NCI-H2029 treated with DMSO at 0.1 percent for 48 hours (cell line): ENCODE measurements at places on chromosomes 11 and 22.

GRCh38 chr11:131932584-131933325, 562.3 kb downstream of the NTM start:
- no peak for DNase-seq

- DNase-seq, result peak; percentile 37
These were observed 103.4 kb upstream of the ASPHD2 start for GRCh38 chr22:26325641-26326040.

- DNase-seq, result no peak
These were observed 97.9 kb downstream of the WNT7B start for GRCh38 chr22:45878901-45879551.

- no peak for DNase-seq
These were observed 9.9 kb upstream of the OR8D2 start for GRCh38 chr11:124329787-124330478.

DNA sequence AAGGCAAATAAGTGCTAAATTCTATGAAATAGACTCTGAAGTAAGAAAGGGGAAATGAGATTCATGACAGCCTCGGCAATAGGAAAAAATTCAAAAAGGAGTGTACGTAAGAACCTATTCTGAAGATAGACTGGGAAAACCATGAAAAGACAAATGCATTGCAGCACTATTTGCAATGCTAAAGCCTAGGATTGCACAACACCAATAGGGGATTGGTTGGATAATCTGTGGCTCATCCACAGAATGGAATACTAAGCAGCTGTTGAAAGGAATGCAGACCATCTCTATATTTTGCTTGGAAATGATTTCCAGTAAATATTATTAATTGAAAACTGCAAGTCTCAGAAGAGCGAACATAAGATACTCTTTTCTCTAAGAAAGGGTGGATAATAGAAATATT, 91.7 kb upstream of the CLMP start:
- DNase-seq, result no peak

- no peak for DNase-seq
These were observed 7.4 kb upstream of the ZBTB16 start for GRCh38 chr11:114052160-114052559.

DNA sequence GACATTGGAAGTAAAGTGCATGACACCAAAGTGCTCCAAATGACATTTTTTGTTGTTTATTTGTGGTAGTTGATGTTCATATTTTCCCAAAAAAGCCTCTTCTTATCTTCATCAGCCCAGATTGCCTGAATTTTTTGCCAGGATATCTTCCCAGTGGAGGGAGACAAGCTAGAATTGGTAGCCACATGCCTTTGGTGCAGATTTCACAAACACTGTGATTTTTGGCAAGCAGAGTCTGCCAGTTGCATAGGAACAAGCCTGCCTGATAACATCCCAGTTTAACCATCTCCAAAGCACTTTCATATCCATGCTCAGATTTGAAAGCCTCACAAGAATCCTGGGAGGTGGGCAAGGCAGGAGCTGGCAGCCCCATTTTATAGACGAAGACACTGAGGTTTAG, 102.3 kb upstream of the SYT13 start:
- no peak for DNase-seq

DNA sequence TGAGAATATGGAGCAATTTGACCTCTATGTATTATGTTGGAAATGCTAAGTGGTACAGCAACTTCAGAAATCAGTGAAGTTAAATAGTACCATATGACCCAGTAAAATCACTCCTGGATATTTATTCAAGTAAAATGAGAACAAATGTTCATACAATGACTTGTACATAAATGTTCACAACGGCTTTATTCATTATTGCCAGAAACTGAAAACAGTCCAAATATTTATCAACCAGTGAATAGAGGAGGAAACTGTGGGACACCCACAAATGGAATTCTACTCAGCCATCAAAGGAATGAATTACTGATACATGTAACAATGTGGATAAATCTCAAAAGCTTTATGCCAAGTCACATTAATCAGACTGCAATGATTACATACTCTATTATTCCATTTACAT, 416.3 kb downstream of the AASDHPPT start:
- no peak for DNase-seq

GRCh38 chr22:27895600-27895999, 23.5 kb downstream of the PITPNB start:
- no peak for DNase-seq

GRCh38 chr11:63763496-63764339, 4.9 kb downstream of the ZFTA start:
- no peak for DNase-seq

GRCh38 chr11:95456714-95457491, 225.9 kb upstream of the SESN3 start:
- DNase-seq, result no peak

DNA sequence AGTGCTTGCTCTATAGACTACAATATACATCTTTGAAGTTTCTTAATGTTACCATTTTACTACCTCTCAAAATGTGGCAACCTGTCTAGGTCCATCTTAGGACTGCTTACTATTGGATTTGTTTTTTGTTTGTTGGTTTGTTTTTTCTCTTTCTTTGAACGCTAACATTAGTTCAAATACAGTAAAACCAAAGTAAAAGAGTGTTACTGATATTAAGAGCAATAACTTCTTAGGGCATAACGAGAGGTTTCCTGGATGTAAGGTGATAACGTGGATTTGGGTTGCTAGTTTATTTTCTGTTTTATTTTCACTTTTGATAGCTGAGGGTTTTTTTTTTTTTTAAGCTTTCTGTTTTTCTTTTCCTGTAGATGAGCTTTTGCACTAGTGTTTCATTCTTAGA, 43.6 kb downstream of the TMEM135 start:
- DNase-seq, result peak; percentile 7

DNA sequence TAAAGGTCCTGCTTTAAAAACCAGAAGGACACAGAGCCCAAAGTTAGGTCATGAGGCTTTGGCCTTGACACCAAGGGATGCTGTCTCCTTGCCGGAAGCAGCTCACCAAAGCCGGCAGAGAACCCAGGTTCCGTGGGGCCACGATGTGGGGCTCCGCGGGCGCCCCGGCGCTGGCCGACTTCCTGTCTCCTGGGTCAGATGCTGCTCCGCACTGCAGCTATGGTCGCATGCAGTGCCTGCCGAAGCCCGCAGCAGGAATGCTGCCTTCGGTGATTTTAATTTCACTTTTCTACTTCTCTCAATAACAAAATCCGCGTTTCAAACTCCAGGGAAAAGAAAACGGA, 454 bp upstream of the OTUB1 start:
- no peak for DNase-seq

DNA sequence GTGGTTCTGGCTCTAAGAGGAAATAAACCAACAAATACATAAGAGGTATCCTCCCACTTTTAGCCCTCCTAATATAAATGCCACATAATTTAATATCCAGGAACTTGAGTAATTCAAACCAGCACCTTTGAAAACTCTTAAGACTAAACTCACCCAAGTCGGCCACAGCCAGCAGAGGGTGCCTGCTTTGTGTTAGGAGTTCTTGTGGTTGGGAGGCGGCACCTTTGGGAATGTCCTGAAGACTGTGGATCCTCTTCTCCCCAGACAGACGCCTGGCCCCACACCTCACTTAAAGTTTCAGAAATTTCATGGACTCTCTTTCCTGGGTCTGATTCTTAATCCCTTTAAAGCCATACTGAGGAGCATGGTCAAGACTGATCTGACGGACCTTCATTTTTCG, 169.0 kb downstream of the TBC1D22A start:
- no peak for DNase-seq

- DNase-seq, result no peak
These were observed 17.9 kb downstream of the BPIFC start for GRCh38 chr22:32446321-32446720.

DNA sequence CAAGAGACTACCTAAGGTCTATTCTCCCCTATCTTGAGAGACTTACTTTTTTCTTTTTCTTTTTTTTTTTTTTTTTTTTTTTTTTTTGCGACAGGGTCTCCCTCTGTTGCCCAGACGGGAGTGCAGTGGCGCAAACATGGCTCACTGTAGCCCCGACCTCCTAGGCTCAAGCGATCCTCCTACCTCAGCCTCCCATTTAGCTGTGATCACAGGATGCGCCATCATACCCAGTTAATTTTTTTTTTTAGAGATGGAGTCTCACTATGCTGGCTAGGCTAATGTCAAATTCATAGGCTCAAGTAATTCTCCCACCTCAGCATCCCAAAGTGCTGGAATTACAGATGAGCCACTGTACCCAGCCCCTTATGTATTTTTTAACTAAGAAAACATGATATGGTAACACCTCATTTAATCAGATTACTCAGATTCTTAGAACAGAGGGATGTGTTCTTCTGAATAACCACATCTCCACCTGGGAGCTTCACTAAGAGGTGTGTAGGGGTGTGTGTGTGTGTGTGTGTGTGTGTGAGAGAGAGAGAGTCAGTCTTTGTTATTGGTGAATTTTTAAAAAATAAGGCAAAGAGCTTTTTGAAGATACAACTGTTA, 102.9 kb downstream of the USP35 start:
- DNase-seq, result no peak

GRCh38 chr11:66639066-66639813, 737 bp downstream of the RBM4 start:
- DNase-seq, result no peak

- no peak for DNase-seq
These were observed 94.1 kb upstream of the PRDM11 start for GRCh38 chr11:45052361-45052760.
